Heart left ventricle (tissue), 16 donors: ENCODE measurements at places on chromosomes 7 and 10.

DNA sequence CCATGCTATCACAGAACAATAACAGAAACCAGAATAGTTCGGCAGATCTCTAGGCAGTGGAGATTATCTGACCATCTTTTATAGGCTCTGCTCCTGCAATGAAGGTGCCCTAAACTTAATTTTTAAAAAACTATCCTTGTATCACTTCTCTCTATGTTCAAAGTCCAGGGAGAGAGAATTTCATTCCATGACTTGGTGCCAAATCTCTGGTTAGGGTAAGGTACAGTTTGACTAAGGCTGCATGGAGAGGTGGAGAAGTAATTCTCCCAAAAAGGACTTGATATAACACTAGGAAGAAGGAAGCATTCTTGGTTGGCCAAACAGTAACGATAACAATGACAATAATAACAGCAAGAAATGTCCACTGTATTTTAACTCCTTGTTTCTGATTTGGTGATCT lies 40.0 kb downstream of the DNAJB9 start:
- DNase-seq, result no peak

GRCh38 chr7:22385326-22385725 lies 28.4 kb upstream of the RAPGEF5 start:
- DNase-seq, result no peak

DNA sequence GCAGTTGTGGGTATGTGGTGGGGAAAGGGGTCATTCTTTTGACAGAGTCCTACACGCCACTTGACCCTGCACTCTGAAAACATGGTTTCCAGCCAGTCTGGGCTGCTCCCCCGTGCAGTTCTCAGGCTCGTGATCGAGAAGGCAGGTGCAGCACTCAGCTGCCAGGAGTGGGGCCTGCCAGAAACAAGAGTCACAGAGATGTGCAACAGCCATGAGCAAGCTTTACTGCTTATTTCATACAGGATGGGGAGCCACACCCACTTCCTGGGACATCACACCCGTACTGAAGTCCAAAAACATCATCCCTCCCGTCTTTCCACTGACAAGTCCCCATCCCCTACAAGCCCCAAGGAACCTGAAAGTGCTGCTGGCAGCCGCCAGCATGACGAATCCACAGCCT lies 9.3 kb downstream of the ATG9B start:
- DNase-seq, result no peak

DNA sequence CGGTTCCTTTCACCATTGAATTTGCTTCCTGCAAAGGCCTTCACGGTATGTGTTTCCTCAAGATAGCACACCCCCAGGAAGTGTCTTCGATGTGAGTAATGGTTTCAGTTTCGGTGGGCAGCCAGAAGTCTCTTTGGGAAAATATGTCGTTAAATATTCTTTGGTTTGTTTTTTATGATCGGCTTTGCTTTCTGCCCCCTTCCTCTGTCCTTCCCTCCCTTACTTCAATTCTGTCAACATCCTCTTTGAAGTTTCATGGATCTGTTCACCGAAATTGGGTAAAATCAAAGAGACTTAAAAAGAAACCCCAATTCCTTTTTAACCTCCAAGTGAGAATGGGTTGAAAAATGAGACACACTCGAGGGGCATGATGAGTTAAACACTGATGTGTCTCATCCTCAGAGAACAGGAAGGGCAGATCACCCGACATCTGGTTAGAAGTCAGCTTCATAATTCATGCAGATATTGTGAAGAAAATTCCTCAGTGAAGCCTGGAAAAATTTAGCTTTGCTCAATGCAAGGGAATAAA lies 170.8 kb upstream of the HABP2 start:
- peak; percentile 25 for DNase-seq

GRCh38 chr10:29358010-29358616 lies 69.2 kb downstream of the LYZL1 start:
- no peak for DNase-seq
